ENCODE measurements at places on chromosomes 13 and 19. TPM values are rescaled to one million over a fixed set of nuclear protein-coding genes. Genes with fewer than 3 reads are reported as not detected.

- peak; percentile 46 for DNase-seq
Measured at GRCh38 chr13:109834973-109835720, 48.8 kb upstream of the IRS2 start.

DNA sequence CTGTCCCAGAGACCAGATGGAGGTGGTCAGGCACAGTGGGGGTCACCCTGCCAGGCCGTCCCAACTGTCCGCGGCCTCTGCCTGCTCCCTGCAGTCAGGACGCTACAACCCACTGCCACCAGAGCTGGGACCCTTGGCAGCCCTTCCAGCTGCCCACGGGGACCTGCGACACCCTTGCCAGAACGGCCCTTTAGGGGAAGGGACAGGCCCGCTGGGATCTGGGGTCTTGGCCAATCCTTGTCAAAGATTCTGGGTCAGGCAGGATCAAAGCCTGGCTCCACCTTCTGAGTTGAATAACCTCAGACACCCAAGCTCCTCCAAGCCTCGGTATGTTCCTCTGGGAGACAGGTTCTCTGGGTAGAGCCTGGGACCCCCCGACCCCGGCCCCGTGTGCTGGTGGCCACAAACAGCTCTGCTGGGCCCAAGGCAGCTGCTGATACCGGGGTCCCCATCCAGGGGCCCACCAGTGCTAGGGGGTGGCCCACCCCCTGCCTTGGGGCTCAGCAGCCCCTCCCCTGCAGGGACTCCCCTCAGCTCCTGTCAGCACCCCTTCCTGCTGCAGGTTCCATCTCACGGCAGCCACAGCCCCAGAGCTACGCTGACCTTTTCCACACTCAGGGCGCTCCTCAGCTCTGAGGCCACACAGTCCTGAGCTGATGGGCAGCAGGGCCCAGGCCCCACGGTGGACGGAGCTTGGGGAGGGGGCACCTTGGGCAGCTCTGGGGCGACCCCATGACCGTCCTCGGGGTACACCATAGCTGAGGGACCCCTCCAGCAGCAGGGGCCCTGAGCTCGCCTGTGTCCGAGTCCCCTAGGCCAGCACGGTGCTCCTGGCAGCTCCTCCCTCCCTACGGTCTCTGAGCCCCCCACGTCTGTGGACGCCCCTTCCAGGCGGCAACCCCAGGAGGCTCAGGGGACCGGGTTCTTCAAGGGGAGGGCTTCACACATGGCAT, 18.4 kb downstream of the SBNO2 start:
- DNase-seq = no peak

GRCh38 chr19:52725528-52725961, 9.3 kb downstream of the ZNF611 start:
- DNase-seq = no peak

DNA sequence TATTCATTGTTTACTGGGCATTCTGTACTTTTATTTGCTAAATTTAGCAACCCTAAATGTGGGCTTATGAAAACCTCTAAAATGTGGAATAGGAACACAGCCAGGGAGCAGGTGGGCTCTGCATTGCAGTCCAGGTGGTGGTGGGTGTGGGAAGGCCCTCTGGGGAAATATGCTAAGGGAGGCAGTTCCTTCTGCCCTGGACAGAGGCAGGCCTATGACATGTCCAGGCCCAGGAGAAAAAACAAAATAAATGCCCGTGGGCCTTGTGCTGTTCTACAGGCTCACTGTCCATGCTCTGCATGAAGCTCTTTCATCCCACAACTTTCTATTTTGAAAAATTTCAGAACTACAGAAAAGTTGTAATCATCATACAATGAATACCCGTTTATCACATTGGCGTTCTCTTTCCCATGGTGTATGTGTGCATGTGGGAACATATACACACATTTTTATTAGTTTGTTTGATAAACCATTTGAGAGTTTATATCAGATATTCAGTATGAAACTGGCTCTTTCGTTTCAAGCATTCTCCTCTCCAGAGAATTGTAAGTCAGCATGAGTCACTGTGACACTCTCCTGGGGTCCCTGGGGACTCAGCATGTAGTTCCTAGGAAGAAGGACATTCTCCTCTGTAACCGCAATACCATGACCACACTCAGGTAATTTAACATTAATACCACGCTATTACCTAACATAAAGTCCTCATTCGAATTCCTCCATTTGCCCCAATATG, 505.3 kb downstream of the COG6 start:
- peak; percentile 52 for DNase-seq

DNA sequence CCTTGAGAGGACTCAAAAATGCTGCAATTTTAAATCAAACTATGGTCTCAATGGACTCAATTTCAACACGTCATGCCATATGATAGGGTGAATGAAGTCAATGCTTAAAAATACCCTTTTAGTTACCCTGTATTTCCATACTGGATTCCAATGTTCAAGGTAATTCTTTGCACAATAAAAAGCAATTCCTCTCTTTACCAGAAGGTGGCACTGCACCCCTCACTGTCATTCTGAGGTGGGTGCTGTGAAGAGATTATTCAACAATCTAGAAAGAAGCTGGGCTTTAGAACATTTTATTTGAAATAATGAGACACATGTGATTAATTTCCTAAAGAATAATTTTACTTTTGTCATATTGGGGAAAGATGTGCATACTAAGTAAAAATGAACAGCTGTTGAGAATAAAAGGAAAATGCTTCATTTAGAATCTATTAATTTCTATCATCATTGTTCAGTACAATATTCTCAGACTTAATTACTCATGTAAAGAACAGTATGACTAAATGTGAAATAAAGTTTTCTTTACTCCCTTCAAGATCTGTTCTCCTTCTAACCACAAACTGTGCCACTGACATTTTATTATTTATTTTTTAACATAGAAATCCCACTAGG, 789.1 kb downstream of the GPC5 start:
- DNase-seq = peak; percentile 19

- no peak for DNase-seq
Measured at GRCh38 chr19:17262557-17262956, 2.0 kb downstream of the USHBP1 start.

- DNase-seq = no peak
Measured at GRCh38 chr13:110329798-110330461, 22.8 kb downstream of the COL4A2 start.

- DNase-seq = peak; percentile 81
Measured at GRCh38 chr19:15449620-15450527, at the start of gene WIZ. Gene WIZ, minus strand, starts transcription at chr19:15449956. Its CDS starts 1,649 bp downstream, at chr19:15448307.

DNA sequence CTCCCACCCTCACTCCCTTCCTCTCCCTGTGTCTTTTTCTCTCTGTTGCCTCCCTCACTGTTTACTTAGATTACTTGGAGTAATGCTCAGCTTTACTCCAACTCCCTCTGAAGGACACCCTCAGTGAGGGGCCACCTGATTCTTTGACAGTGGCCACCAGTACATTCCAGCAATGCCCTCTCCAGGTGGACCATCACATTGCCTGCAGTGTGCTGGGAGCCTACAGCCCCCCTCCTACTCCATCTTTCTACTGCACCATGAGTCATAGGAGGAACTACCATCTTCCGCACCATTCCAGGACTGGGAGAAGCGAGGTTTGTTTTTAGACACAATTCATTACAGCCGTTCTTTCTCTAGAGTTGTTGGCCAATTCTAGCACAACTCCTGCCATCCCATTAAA, 96.6 kb upstream of the POSTN start:
- peak; percentile 17 for DNase-seq

Gene ZNF726
- total RNA-seq = 4.9 TPM

Gene CDX2
- total RNA-seq = not detected

Gene ZNF582
- total RNA-seq = 0.68 TPM

Gene MAU2
- 22.6 TPM for total RNA-seq

Gene ZNF223
- 5.3 TPM for total RNA-seq

All from RPMI7951 (cell line).